Ovary (tissue), 10 donors: ENCODE measurements at places on chromosomes 7 and 10.

- DNase-seq = no peak
These were observed 62.8 kb downstream of the ARMH3 start for GRCh38 chr10:101993221-101993620.

GRCh38 chr7:29970158-29970557 lies 19.4 kb downstream of the SCRN1 start:
- DNase-seq = no peak

DNA sequence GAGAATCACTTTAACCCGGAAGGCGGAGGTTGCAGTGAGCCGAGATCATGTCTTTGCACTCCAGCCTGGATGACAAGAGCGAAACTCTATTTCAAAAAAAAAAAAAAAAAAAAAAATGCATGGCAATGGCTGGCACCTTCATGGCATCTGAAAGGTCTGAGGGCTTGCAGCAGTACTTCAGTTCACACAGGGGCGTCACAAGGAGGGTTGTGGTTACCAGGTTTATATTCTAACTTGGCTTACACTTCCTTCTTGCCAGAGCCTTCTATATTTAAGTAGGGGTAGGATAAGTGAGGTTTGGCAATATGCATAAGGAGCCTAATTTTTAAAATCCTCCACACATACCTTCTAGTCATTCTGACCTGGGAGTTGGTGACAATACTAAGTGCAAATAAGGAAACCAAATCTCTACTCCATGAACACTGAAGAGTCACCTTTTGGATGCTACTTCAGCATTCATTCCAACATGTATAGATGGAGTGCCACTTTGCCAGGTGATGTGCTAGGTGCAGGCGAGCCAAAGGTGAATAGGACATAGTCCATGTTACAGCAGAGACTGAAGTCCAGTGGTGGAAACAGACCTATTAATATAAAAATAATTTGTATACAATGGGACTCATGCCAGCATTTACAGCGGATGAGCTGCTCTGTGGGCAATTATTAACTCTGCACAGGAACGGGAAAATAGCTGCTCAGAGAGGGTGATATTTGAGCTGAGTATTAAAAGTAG lies 57.8 kb upstream of the PDCD4 start:
- no peak for DNase-seq

DNA sequence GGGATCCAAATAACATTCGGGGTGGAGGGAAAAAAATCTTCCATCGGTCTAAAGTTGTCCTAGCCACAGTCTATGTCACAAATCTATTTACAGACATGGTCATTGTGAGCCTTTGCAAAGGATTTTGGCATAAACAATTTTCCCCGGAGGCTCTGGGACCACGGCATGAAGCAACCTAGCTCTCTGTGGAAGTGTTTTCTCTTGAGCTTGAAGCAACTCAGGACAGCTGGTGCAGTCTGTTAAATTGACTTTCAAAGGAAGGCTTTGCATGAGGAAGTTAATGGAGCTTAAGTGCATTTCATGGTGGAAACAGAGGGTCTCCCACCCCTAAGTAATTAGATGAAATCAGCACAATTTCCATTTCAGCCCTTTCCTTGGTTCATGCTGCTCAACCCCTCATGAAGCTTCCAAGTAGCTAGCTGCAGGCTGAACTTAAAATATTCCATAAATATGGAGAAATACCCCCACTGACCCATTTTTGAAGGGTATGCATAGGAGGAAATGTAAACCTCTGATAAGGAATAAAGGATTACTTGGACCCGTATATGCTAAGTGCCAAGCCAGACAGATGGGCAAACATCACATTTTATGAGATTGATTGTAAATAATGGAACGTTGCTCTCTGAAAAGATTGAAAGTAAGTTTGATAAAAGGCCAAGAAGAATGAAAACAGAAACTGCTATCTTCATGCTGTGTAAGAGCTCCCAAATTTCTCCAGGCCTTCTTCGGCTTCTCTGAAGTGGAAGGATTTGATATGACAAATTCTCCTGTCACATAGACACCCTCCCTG lies 39.9 kb downstream of the CCDC3 start:
- no peak for DNase-seq

- DNase-seq = no peak
These were observed 326.9 kb downstream of the GPAM start for GRCh38 chr10:111856631-111857030.

DNA sequence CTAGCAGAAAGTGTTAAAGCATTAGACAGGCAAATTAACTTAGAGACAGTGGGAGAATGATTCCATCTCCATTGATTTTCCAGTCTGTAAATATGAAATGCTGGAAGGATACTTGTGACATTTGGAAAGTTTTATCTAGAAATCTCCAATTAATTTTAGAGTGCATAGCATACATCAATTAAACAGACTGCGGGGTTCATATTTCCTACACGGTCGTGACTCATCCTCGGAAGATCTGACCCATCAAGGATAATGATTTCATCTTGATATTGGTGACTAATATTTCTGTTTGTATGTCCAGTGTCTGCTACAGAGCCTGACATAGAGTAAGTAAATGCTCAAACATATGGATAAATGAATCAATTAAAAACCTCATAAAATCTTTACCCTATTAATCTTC lies 474.9 kb downstream of the KCNMA1 start:
- DNase-seq = no peak

DNA sequence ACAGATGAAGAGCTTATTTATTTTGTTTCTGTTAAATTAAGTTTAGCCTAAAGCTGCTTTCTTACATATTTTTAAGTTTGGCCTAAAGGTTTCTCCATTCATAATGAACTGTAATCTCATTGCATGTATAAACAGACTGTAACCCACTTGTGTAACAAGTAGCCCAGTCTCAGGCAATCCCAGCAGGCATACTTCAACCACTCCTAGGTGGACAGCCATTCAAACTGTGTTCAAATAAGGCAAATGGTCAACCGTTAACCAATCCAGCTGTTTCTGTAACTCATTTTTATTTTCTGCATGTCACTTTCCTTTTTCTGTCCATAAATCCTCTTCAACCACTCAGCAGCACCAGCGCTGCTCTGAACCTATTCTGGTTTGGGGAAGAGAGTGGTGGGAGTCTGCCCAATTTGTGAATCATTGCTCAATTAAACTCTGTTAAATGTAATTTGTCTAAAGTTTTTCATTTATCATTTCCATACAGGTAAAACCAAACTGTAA lies 35.9 kb downstream of the PHYHIPL start:
- no peak for DNase-seq

DNA sequence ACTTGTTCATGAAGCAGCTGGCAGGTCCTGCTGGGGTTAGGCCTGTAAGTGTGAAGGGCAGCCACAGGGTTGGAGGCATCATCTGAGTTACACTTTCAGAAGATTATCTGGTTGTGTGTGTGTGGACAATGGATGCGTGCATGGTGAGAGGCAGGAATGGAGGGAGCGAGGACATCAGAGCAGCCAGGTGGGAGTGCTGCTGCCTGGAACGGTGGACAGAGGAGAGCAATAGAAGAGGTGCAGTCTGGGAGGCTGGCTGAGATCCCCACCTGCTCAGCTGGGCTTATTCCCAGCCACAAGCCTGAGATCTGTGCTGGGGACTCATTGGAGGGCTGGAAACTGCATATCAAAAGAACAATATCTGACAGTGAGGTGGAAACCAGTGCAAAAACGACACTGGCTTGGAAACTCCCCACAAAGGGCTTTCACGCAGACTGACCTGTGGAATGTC lies 17.9 kb downstream of the ZNF488 start:
- no peak for DNase-seq

DNA sequence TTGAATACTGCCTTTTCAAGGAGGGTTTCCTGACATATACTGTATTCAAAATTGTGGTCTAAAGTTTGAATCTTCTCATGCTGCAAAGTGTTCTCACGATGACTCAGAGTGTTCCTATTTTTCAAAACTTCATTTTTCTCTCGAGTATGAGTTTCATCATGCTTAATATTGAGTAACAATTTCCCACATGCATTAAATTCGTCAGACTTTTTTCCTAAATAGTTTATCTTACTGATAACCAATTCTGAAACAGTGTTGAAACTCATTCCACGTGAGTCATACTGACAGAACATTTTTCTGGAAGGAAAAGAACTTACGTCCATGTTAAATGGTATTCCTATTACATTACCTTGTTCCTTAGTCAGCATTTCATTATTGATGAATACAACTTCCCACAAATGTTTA lies 44.1 kb downstream of the ZNF33B start:
- DNase-seq = no peak

GRCh38 chr10:68813559-68813958 lies 13.8 kb upstream of the STOX1 start:
- no peak for DNase-seq

- no peak for DNase-seq
These were observed 71.2 kb downstream of the ADCYAP1R1 start for GRCh38 chr7:31123321-31123720.

GRCh38 chr10:48818861-48819520 lies 120.6 kb downstream of the LRRC18 start:
- DNase-seq = no peak

GRCh38 chr7:5872326-5872725 lies 8.3 kb upstream of the OCM start:
- DNase-seq = no peak

DNA sequence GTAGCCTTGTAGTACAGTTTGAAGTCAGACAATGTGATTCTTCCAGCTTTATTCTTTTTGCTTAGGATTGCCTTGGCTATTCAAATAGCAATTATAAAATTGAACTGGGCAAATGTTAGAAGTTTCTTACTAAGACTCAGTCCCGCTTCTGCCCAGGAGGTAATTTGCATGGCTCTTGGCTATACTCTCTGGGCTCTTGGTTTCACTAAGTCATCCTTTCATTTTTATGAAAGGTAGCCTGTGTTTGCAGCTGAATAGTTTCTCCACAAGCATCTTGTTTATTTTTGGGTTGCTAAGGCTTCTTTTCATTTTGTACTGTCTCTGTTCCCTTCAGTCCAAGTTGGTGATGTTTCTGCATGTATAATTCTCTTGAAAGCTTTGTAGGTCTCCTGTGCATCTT lies 340.6 kb downstream of the SH2D4B start:
- no peak for DNase-seq

DNA sequence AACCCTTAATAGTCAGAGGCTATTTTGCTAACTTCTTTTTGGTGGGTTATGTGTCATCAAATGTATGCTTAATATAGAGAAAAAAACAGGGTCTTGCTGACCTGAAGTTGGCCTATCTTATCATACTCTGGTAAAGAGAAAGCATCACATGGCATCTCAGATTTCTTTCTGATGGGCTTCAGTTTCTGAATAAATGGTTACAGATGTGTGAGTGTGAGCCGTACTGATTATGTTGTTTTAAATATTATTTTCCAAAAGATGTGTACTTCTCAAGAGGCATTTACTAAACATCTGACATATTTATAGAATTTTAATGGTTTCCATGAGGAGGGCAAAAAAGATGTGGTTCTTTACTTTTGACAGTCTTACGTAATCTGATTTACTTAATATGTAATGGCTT lies 28.4 kb downstream of the BBS9 start:
- no peak for DNase-seq

GRCh38 chr7:2166625-2167280 lies 66.0 kb downstream of the MAD1L1 start:
- DNase-seq = no peak

DNA sequence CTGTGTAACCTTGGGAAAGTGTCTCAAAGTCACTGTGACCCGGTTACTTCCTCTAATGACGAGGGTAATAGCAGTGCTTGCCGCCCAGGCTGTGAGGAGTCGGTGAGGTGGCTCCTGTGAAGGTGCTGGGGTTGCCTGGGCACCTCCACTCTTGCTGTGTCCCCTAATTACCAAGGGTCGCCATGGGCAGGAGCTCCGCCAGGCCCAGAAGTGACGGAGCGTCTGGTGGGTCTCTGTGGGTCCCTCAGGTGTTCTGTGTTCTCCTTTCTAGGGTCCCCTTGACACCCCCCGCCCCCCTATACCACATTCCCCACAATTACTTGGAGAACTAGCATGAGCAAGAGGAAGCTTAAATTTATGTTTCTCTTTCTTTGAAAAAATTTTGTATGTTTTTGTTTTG lies 161.5 kb downstream of the WDR37 start:
- DNase-seq = no peak

GRCh38 chr10:31290386-31290785 lies 28.6 kb upstream of the ZEB1 start:
- DNase-seq = no peak

- no peak for DNase-seq
These were observed 153.0 kb upstream of the ANK3 start for GRCh38 chr10:60542657-60543056.

GRCh38 chr7:107248551-107249316 lies 79.9 kb downstream of the HBP1 start:
- DNase-seq = no peak

DNA sequence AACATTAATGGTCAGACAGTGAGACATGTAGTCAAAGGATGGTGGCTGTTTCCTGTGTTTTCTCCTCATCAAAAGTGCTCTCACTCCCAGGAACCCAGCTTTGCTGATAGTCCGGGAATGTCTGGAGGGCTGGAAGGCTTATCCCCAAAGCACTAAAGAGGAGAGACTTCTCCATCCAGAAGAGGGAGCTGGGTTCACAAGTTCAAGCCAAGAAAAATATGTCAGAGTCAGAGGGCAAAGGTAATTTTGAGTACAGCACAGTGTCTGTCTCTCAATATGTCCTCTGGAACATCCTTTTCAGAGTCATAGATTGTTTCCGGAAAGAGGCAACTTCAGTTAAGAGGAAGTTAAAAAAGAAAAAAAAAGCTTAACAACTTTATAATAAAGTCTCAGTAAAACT lies 281.5 kb upstream of the PHYHIPL start:
- DNase-seq = no peak

DNA sequence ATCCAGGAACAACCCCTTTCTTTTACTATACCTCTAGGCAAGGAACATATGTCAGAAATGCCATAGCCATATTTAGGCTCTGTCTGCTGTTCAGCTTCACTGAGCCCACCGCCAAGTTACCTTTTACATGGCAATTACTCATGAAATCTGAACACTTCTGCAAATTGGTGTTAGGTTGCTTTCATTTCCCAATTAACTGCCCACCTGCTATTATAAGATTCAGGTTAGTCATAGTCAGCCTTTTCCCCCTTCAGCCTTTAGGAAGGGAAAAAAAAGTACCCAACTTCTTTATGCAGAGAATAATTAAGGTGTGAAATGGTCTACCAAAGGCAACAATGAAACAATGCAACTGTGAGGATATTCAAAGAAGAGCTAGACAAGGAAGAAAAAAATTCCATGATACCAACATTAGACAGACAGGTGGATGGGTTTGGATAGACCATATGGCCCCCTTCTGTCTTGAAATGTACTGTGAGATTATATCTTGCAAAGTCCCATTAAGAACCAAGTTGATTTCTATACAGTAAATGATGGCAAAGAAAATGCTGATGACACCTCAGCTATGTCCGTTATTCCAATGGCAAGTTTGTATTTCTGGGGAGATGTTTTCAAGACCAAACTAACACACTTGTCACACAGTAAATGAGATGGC lies 442.1 kb upstream of the NRP1 start:
- DNase-seq = no peak

- no peak for DNase-seq
These were observed 95.5 kb upstream of the GTF2I start for GRCh38 chr7:74561898-74562613.
